Mesothelial cell of epicardium (in vitro differentiated cells): ENCODE measurements at places on chromosomes 2 and 18. TPM values are rescaled to one million over a fixed set of nuclear protein-coding genes. Genes with fewer than 3 reads are reported as not detected.

GRCh38 chr2:140454717-140455116 lies 1674.5 kb upstream of the NXPH2 start:
- DNase-seq, result no peak

DNA sequence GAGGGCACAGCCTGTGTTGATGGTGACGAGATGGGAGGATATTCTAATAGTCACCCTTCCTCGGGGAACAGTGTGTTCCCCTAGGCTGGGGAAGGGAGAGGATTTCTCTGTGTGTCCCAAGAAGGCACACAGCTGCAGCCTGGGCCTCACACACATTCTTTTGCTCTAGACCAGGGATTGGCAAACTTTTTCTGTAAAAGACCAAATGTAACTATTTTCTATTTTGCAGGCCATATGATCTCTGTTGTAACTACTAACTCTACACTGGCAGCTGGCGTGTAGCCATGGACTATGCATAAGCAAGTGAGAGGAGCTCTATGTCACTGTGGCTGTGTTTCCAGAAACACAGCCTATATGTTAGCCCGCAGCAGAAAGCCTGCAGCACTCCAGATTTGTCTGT lies 65.8 kb downstream of the ARHGAP28 start:
- DNase-seq, result no peak

DNA sequence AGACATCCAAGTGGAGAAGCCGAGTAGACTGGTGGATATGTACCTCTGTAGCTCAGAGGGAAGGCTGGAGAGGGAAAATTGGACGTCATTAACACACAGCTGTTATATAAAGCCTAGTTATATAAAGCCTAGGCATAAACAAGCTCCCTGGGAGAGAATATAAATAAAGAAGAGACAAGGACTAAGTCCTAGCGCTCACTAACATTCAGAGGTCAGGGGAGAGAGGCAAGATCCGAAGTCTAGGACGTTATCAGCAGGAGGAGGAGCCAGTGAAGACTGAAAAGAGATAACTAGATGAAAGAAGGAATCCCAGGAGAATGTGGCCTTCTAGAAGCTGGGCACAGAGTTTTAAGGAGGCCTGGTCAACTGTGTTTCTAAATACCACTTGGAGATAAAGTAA lies 55.3 kb downstream of the NOL10 start:
- DNase-seq, result no peak

- no peak for DNase-seq
These were observed 2.1 kb upstream of the PID1 start for GRCh38 chr2:229273006-229273722.

DNA sequence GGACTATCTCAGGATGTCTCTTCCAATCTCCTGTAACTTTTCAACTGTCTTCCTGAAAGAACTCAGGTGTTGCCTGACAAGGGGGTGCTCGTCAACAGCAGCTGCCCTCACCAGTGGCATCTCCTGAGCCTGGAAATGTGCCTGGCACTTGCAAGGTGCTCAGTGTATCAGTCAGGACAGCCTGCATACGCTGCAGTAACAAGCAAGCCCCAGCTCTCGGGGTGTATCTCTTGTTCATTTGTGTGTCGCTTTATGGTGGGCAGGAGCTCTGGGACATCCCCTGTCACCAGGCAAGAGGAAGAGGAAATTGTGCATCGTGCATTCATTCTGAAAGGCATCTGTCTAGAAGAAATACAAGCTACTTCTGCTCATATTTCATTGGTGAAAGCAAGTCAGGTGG lies 263.1 kb downstream of the DCDC2C start:
- DNase-seq, result no peak

Gene DLGAP1
- 4.6 to 5.1 TPM (median 4.9 TPM) in 3 replicates for total RNA-seq

Gene FBXO41
- 7.6 to 8.1 TPM (median 7.8 TPM) in 3 replicates for total RNA-seq

Gene ARHGAP15
- total RNA-seq, result 0.34 to 0.51 TPM (median 0.38 TPM) in 3 replicates

DNA sequence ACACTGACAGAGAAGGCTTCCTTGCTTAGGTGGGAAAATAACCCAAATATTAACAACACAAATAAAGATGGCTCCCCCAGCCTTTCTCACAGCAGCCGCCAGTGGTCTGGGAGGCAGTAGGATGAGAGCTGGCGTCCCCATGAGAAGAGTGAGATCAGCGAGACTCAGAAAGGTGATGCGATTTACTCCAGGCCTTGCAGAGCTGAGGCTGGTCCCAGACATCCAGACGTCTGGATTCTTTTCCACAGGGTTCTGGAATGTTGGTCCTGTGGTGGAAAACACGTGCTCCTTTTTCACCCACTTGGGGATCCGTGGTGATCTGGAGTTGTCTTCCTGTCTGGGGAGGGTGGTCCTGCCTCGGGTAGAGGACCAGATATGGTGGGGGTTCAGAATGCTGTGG lies 190.6 kb downstream of the CTIF start:
- no peak for DNase-seq

DNA sequence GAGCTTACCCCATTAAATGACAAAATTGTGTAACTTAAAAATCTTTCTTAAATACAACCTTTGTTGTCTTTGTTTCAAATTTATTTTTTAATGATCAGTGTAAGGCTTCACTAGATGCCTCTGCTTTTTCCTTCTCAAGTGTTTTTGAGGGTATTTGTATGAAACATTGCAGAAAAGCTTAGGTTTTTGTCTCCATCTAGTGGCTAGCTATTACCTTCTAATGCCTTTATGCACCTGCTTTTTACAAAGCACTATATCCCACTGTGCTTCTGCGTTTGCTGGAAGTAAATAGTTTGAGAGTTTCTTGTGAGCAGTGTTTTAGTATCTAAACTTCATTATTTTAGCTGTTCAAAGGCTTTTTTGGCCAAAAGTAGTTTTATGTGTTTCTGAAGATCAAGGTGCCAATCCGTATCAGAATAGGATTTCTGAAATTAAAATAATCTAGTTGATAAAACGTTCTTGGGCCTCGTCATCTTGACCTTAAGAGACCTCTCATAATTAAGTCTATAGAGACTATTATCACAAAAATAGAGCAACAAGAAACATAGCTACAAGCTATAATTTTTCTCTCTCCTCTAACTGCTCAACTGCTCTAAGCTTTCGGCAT lies 47.0 kb downstream of the IWS1 start:
- no peak for DNase-seq

- no peak for DNase-seq
These were observed 12.8 kb upstream of the SMCHD1 start for GRCh38 chr18:2642771-2643170.

- DNase-seq, result no peak
These were observed 172.4 kb upstream of the CXCR4 start for GRCh38 chr2:136290326-136290725.

DNA sequence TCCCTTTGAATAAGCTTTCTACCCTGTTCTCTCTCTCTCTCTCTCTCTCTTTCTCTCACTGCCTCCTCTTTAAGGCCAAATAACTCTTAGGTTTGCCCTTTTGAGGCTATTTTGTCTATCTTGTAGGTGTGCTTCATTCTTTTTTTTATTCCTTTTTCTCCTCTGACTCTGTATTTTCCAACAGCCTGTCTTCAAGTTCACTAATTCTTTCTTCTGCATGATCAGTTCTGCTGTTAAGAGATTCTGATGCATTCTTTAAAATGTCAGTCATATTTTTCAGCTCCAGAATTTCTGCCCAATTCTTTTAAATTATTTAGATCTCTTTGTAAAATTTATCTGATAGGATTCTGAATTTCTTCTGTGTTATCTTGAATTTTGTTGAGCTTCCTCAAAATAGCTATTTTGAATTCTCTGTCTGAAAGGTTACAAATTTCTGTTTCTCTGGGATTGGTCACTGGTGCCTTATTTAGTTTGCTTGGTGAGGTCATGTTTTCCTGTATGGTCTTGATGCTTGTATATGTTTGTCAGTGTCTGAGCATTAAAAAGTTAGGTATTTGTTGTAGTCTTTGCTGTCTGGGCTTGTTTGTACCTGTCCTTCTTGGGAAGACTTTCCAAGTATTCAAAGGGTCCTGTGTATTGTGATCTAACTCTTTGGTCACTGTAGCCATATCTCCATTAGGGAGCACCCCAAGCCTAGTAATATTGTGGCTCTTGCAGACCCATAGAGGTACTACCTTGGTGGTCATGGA lies 35.4 kb upstream of the DYNC1I2 start:
- DNase-seq, result no peak

DNA sequence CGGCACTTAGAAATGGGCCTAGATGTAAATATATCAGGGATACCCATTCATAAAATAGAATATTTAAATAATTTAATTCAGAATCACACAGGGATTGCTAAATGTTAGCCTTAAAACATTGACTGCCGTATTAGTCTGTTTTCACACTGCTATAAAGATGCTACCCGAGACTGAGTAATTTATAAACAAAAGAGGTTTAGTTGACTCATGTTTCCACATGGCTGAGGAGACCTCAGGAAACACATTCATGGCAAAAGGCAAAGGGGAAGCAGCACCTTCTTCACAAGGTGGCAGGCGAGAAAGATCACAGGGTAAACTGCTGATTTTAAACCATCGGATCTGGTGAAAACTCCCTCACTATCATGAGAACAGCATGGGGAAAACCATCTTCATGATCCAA lies 223.6 kb upstream of the GULP1 start:
- DNase-seq, result no peak

DNA sequence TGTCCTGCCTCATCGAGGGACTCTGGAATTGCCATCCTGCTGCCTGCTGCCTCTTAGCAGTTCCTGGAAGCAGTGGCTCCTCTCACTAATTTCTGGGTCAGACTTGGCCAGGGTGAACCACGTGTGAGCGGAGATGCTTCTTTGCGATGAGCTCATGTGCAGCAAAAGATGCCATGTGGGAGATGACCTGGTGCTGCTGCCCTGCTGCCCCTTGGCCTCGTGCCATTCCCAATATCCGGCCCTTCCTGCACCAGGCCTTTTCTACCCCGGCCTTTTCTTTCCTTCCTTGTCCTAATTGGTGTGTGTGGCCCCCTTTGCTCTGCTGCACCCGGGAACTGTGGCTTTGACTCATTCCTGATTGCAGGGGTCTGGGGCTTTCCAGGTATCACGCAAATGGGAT lies 296.9 kb upstream of the HS6ST1 start:
- no peak for DNase-seq

DNA sequence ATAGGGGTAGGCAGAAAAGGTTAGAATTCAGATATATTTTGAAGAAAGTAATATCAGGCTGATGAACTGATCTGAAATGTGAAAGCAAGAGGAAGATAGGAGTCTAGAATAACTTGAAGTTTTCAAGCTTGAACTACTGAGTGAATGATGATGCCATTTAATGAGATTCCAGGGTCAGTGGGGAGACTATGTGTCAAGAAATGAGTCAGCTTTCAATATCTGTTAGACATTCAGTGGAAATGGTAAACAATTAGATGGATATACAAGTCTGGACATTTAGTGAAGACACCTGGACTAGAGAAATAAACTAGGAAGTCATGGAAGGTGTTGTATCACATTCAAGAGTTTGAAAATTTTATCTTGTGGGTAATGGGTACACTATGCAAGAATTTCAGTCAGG lies 326.9 kb downstream of the FSIP2 start:
- DNase-seq, result no peak

- no peak for DNase-seq
These were observed 118.3 kb downstream of the CAMKMT start for GRCh38 chr2:44480068-44480467.

Gene IL1RL1
- total RNA-seq, result 0.09 to 0.18 TPM in 2 of 3 replicates, not detected in the other

Gene PIEZO2
- 36.7 to 43.7 TPM (median 40.9 TPM) in 3 replicates for total RNA-seq

Gene MZT2B
- 217 to 234 TPM (median 231 TPM) in 3 replicates for total RNA-seq

DNA sequence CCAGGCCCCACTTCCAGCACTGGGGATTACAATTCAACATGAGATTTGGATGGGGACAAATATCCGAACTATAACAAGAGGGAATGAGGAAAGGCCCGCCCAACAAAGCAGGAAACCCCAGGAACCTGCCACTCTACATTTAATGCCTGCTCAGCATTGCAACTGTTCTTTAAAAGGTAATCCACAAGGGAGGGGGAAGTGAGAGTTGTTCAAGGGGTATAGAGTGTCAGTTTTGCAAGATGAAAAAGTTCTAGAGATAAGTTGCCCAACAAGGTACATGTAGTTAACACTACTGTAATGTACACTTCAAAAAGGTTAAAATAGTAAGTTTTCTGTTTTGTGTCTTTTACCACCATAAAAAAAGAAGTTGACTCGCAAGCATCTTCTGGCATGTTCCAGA lies 137.6 kb downstream of the MBD2 start:
- DNase-seq, result no peak

Gene GALNT3
- total RNA-seq, result 8.2 to 10.1 TPM (median 8.3 TPM) in 3 replicates

DNA sequence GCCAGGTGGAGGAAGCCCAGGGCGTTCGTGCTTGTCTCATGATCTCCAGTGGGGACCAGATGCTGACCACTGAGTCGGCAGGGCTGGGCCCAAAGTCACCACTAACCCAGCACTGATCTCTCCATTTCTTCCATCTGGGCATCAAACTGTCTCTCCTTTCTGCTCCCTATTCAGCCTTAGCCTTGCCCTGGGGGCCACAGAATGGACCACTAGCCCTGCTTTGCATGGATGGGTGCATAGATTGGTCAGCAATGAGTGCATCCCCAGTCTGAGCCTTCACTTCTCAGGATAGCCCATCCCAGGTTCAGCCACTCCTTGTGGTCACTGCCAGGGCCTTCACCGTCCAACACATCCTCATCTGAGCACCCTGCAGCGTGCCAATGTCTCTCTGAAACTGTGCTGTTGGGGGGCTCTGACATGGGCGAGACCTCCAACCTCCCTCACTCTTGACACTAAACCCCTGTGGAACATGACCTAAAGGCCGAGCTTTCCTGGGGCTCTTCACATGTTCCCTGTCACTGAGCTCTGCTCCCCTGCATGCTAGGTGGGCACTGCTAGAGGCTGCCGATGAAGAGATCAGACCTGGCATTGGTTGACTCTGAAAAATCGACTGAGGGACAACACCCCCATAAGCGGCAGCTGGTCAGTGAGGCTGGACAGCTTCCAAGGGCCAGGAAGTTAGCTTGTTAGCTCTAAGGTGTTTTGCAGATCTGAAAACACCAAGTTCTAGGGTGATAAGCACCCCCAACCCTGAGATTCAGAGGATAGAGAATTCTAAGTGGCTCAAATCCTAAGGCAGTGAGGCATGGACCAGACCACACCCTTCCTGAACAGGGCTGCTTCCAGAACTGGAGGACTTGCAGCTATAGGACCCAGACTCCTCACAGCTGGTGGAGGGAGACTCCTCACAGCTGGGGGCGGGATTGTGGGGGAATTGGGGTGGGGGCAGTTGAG lies 61.7 kb downstream of the HS1BP3 start:
- no peak for DNase-seq

Gene ACVR1C
- total RNA-seq, result 0.13 to 0.18 TPM (median 0.14 TPM) in 3 replicates

DNA sequence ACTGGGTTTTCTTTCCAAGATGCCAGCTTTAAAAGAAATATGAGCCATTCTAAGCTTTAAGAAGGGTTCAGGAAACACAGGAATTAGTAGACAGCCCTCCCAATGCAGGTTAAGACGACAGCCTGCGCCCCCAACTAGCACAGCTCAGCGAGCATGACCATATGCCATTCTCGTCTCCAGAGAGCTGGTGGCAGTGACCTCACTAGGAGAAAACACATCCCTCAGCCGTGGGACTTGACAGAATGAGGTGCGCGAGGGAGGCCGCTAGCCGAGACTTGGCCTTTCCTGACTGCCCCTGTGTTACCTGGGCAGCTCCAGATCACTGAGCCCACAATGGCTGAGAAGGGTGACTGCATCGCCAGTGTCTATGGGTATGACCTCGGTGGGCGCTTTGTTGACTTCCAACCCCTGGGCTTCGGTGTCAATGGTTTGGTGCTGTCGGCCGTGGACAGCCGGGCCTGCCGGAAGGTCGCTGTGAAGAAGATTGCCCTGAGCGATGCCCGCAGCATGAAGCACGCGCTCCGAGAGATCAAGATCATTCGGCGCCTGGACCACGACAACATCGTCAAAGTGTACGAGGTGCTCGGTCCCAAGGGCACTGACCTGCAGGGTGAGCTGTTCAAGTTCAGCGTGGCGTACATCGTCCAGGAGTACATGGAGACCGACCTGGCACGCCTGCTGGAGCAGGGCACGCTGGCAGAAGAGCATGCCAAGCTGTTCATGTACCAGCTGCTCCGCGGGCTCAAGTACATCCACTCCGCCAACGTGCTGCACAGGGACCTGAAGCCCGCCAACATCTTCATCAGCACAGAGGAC lies 103.9 kb downstream of the MAPK4 start:
- DNase-seq, result no peak
